DMS153 (cell line): ENCODE measurements at places on chromosomes 5 and 9.

GRCh38 chr9:77938163-77938562 lies 93.4 kb downstream of the GNAQ start:
- no peak for DNase-seq

- no peak for DNase-seq
These were observed 88.2 kb upstream of the SMIM23 start for GRCh38 chr5:171697221-171698102.

- DNase-seq = peak; percentile 10
These were observed 145.7 kb upstream of the DAB2 start for GRCh38 chr5:39570403-39571027.

- DNase-seq = peak; percentile 71
These were observed at the start of gene BRINP1 for GRCh38 chr9:119368681-119369581. TSS of gene BRINP1 (minus strand) at chr9:119369435. CDS start at chr9:119313355, 56,080 bp downstream.

DNA sequence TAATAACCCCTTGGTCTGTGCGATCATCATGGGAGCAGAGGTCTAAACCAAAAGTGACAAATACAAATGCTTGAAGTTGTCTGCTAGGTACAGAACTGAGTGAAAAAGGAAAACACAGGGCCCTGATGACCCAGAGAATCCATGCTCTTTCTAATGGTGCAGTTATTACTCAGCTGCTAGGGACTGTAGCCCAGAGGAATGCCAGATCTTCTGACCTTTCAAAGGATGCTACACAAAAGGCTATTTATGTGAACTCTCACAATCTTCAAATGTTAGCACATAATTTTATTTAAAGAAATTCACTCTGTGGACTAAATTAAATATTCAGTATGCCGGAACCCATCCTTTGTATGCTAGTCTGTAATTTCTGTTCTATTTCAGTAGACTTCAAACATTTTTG lies 79.9 kb downstream of the PRR16 start:
- DNase-seq = no peak

- DNase-seq = no peak
These were observed 444.5 kb downstream of the SH3GL2 start for GRCh38 chr9:18023332-18023731.

DNA sequence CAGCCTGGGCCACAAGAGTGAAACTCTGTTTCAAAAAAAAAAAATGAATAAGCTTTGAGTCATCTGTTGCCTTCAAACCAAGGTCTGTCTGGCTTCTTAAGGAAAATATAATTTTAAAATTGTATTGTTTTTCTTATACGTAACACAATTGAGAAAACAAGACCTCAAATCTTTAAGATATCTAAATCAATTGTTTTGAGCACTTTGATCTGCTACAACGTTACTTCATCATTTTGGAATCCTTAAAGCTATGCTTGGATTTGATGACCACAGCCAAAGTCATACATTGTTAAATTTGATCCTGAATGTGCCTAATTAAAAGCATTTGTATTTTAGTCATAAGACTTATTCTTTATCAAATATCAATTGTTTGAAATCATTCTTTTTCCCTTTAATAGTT lies 37.7 kb upstream of the VCAN start:
- DNase-seq = no peak

DNA sequence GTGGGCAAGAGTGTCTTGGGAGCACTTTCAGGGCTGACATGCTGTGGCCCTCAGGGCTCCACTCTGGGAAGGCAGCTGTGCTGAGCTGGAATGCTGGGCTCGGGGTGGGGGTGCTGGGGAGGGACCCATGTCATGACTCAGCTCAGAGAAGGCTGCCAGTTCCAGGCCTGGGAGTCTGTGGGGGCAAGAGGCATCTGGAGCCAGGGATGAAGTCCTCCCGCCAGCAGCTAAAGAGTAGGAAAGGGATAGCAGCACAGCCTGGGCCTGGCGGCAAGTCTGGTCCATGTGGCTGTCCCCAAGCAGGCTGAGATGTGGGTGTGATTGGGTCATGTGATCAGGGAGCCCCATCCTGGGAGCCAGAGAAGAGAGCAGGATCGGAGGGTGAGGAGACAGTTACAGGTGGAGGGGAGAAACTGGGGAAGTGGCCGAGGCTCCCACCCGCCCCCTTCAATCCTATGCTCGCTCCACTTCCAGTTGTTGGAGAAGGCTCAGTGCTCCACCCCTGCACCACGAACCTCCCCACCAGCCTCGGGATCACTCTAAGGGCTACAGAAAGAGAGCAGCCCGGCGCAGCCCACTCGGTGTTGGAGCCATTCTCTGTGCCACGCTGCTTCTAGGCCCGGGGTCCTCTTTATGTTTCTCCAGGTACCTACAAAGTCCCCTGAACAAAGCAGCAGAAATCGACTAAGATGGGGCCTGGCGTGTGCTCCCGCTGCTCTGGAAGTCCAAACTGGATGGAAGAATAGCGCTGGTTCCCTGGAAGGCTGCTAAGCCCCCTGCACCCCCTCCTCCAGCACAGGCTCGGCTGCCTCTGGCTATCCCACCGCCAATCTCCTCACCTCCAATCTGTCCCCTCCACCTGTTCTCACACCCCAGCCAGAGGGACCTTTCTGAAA lies 12.0 kb downstream of the PDGFRB start:
- no peak for DNase-seq

GRCh38 chr5:172129256-172129910 lies 58.6 kb downstream of the STK10 start:
- no peak for DNase-seq

DNA sequence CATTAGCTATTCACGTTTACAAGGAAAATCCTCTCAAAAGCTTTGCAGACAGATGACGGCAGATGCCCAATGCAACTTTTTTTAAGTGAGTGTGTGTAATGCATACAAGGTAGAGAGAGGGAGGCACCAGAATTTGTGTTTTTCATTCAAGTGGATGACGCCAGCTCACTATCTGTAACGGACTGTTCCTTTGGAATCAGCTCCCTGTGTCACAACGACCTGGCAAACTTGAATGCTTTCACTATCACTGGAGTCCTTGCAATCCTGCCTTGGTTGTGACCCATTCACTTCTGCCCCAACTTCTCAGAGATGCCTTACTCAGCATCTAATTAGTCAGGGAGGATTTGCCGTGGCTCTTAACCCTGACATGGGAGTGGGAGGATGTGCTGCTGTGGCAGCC lies 148.5 kb downstream of the BNC2 start:
- DNase-seq = no peak

DNA sequence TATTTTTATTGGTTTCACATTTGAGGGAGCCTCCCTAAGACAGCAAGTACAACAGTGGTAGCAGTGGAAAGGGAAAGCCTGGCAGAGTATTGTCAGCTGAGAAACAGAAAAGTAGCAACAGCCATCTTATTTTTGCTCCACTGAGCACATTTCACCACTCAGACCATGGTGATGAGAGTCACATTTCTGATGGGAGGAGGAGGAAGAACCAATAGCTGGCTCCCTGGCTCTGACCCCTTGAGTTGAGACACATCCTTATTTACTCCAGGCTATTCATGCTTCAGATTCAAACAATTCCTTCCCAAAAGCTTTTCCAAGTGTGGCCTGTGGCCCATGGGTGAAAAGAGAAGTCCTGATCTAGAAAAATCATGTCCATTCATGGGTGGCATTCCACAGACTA lies 236.3 kb downstream of the ARHGAP26 start:
- no peak for DNase-seq

GRCh38 chr9:92650839-92651621 lies 18.9 kb downstream of the IPPK start:
- no peak for DNase-seq

GRCh38 chr9:116796669-116797068 lies 109.6 kb downstream of the TRIM32 start:
- no peak for DNase-seq

- no peak for DNase-seq
These were observed 11.0 kb downstream of the NCS1 start for GRCh38 chr9:130183133-130183762.

- DNase-seq = no peak
These were observed 139.4 kb downstream of the ATG10 start for GRCh38 chr5:82111191-82111590.

DNA sequence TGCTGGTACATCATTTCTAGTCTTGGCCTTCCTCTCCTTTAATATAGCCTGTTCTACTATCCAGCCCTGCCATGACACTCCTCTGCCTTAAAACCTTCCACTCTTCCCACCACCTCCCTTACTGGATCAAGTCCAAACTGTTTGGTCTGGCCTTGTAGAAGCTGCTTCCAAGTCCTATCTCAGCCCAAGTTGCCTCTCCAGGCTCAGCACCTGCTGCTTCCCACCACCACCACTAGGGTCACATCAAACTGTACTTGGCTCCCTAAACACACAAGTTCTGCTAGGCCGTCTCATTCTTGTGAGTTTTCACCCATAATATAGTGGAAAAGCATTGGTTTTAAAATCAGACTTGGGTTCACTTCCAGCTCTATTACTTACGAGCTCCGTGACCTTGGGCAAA lies 1.4 kb downstream of the NDUFA8 start:
- no peak for DNase-seq

DNA sequence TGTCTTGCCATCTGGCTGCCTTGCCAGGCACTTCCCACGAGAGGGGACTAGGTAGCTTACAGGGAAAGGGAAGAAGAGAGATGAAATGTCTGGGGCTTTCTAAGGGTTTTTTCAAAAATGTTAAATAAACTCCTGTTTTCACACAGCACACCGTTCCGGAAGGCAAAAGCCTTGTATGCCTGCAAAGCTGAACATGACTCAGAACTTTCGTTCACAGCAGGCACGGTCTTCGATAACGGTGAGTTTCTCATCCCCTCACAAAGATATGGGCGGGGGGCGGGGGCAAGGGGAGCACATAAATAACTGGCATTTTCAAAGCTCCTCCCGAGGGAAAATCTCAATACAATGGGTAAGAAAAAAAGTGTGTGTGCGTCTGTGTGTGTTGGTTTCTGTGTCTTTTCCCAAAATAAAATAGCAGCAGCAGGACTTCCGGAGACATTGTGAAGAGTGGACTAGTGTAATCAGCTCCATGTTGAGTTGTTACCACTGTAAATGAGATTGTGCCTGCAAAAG lies 189.6 kb downstream of the NR3C1 start:
- DNase-seq = no peak

DNA sequence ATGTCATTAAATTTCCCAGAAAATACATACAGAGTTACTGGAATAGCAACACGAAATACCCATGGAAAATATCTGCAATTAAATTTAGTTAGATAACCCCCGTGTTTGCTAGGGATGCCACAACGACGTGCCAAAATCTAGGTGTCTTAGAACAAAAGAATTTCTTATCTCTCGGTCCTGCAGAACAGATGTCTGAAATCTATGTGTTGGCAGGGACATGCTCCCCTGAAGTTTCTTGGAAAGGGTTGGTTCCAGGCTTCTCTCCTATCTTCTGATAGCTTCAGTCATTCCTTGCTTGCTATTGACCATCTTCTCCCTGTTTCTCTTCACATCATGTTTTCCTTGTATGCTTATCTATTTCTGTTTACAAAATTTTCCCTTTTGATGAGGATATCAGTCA lies 1067.0 kb downstream of the CDH18 start:
- DNase-seq = no peak

GRCh38 chr9:97503862-97504210 lies 2.4 kb downstream of the TMOD1 start:
- DNase-seq = no peak

GRCh38 chr5:142717582-142718215 lies 31.8 kb upstream of the FGF1 start:
- DNase-seq = peak; percentile 7

GRCh38 chr9:109325089-109325488 lies 4.2 kb upstream of the EPB41L4B start:
- DNase-seq = no peak

DNA sequence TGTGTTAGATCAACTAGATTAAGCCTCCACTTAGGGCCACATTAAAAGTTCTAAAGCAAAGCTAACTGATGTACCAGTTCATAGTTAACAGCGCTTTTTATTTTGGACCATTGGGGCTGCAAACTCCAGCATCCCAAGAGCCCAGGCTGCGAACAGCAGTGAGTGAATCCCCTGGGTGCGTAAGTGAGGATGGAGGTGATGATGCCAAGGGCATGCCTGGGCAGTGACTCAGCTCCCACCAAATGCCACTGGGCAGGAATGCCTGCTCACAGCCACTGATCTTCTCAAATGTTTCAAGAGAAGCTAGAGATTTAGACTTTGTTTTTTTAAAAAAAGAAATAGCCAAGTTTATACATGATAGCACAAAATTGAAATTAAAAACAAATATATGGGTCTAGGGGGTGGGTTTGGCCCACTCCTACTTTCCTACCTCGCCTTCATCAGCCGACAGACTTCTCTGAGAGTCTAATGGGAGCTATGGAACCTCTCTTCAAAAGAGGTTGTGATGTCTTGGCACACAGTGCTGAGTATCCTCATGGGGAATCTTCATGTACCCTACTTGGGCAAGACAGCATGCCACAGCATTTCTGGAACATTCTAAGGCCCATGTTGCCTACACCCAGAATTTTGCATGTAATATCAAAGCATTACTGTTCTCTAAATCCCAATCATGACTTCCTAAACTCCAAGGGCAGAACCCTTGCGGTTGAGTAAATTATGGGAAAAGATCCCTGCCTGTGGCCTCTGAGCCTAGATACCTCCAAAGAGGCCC lies 398.1 kb downstream of the EBF1 start:
- no peak for DNase-seq

DNA sequence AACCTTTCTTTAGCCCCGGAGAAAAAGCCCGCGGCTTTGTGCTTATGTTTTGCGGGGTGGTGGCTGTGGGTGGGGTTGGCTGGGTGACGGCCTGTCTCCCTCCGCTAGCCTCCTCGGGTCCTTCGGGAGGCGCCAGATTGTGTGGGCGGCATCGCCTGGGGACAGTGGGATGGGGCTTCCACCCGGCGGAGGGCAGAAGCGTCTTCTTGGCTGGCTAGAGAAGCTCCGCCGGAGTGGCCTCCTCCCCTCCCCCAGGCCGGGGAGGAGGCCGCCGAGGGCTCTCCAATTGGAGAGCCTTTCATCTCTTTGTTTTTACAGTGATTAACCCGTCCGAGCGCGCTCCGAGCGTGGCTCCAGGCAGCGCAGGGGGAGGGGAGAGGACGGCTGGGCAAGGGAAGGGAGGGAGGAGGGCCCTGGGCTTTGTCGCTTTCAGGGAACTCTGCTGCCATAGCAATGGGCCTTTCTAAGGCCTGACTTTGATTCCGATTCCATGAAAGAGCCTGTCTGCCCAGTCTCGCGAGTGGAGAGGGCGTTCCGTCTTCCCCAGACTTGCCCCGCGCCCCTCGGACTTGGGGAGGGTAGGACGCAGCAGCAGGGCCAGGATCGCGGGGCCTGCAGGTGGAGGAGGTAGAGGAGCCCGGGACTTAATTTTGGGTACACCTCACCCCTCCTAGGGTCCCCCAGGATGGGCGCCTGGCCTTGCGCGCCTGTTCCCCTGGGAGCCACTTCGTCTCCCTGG lies 36.7 kb upstream of the TIFAB start:
- DNase-seq = peak; percentile 44

- no peak for DNase-seq
These were observed 3.3 kb upstream of the MAN1B1 start for GRCh38 chr9:137083394-137084004.

DNA sequence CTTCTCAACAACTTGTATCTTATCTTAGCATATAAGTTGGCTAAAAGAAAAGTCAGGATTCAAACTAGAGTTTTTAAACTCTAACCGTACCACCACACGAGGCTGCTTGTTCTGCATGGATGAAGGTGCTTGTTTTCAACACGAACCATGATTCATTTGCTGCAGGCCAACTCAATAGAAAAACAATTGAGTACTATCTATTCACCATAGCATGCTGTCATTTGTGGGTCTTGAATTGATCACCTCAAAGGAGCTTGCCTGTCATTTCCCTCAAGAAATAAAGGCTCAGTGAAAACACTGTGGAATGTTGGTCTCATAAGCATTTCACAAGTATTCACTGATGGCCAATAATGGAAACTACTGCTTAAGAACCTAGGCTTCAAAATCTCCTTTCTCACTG lies 21.0 kb upstream of the GRIA1 start:
- DNase-seq = no peak
